ENCODE measurements at places on chromosomes 16 and 17.
A peak's percentile ranks its signal among the peaks of the same experiment; 100 is the strongest.

DNA sequence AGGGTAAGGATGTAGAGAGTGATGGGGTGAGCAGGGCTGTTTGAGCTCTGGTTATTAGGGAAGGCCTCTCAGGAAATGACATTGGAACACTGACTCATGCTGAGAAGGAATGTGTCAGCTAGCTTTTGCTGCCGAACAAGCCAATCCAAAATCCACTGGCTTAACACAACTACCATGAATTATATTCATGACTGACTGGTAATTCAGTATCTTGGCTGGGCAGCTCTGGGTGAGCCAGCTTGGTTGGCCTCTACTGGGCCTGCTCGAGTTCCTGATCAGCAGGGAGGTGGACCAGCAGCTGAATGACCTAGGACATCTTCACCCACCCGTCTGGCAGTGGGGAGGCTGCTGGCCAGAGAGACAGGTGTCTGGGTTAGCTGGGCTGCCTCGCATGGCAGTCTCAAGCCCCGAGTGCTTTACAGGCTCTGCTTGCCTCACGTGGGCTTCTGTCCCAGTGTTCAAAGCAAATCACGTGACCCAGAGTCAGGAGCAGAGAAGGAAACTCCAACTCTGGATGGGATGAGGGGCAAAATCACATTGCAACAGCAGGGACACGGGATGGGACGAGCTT is 209.4 kb downstream of the KATNIP start:
- no peak for DNase-seq

- DNase-seq, result no peak
Measured at GRCh38 chr17:77465358-77466041, 324.7 kb downstream of the SEC14L1 start.

GRCh38 chr17:7011942-7012254 is 526 bp upstream of the RNASEK start:
- DNase-seq, result no peak

DNA sequence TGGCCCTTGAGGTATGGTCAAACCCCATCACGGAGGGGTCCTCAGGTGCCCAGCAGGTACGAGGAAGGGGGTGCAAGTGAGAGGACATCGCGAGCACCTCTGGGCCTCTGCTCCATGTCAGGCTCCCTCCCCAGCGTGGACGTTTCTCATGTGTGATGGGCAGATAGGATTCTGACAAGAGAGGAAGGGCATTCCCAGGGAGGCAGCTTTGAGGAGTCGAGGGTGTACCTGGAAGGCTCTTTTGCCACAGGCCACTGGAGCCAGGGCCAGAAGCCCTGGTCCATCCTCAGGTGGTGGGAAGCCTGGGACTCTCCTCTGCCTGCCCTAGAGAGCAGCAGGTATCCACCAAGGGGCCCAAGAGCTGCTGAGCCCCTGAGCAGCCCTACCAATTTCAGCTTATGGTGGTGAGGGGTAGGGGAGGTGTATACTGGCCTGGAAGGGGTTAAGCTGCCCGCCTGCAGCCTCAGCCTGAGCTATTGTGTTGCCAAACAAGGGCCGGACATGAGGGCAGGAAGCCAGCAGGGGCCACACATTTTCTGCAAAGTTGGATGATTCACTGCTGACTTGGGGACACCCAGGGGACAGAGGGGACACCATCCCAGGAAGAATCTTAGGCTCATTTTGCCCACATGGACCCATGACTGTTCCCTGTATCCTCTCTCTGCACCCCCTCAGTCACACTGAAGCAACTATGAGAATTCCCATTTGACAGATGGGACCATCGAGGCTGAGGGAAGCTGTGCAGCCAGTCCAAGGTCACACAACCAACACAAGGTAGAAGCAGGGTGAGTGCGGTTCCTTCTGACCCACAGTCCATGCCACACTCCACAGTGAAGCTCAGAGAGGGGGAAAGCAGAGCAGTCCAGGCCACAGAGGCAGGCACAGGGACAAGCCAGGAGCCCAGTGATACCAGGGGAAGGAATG is 1.7 kb downstream of the CDH5 start:
- no peak for DNase-seq

DNA sequence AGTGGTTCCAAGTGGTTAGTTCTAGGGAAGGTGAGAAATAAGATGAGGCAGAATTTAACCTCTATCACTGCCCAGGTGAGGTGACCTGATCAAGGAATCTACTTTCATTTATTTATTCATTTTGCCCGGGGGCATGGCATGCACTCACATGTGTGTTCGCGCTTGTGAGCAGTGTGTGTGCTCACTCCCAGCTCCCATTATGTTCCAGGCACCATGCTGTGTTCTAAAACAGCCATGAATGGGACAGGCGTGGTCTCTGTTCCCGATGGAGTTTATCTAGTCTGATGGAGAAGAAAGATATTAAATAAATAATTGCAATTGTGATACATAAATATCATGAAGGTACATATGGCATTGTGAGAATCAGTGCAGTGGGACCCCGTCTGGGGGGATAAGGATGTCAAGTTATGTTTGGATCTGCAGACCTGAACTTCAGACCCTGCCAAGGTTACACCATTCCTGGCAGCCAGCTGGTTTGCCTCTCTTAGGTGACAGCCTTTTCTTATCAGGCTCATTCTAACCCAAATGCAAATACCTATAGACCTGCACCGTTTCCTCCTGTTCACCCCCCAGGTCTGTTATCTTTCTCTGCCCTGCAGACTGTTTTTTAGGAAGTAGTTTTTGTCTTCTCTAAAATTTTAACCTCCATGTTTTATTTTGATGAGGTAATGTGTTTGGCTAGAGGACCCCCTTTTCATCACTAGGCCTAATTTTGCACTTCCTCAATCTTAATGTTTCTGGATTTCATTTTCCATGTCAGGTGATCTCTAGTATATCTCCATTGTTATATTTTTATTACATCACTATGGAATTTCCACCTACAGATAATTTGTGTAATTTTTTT is 11.8 kb downstream of the CYB5B start:
- no peak for DNase-seq

DNA sequence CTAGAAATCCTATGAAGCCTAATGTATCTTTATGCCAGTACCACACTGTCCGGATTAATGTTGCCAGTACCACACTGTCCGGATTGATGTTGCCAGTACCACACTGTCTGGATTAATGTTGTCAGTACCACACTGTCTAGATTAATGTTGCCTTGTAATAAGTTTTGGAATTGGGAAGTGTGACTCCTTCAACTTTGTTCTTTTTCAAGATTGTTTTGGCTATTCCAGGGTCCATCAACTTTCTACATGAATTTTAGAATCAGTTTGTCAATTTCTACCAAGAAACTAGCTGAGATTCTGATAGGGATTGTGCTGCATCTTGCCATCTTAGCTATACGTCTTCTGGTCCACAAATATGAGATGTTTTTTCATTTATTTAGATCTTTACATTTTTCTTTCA is 68.7 kb downstream of the TBX4 start:
- no peak for DNase-seq

DNA sequence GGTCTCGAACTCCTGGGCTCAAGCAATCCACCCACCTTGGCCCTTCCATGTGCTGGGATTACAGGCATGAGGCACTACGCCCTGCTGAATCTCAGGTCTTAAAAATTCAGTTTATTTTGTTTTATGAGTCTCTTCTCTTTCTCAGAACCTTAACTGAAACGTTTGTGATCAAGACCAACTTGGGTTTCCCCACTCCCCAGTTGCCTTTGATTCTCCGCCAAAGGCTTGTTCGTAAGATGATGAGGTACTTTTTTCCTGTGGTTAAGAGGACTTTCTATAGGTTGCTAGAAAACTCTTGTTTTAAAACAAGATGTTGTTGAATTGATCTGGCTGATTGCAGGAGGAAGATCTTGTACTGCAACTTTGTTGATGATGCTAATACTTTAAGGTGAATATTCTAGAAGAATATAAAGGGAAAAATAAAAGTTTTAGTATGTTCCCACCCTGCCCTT is 11.7 kb downstream of the ABCC1 start:
- DNase-seq, result no peak

DNA sequence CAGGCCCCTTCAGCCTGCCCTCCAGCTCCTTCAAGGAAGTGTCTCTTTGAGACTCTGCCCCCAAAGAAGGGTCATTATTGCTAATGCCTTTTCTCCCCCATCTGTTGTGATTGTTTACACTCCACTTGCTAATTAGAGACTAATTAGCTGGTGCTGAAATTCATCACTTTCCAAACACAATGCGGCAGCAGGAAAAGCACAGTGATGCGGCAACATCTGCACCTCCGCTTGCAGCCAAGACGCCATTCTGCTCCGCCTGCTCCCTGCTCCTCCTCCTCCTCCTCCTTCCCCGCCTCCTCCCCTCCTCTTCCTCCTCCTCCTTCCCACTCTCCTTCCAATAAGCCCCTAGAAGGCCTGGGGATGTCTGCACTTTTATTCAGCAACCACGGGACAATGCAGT is 110.5 kb downstream of the SDK2 start:
- DNase-seq, result no peak

DNA sequence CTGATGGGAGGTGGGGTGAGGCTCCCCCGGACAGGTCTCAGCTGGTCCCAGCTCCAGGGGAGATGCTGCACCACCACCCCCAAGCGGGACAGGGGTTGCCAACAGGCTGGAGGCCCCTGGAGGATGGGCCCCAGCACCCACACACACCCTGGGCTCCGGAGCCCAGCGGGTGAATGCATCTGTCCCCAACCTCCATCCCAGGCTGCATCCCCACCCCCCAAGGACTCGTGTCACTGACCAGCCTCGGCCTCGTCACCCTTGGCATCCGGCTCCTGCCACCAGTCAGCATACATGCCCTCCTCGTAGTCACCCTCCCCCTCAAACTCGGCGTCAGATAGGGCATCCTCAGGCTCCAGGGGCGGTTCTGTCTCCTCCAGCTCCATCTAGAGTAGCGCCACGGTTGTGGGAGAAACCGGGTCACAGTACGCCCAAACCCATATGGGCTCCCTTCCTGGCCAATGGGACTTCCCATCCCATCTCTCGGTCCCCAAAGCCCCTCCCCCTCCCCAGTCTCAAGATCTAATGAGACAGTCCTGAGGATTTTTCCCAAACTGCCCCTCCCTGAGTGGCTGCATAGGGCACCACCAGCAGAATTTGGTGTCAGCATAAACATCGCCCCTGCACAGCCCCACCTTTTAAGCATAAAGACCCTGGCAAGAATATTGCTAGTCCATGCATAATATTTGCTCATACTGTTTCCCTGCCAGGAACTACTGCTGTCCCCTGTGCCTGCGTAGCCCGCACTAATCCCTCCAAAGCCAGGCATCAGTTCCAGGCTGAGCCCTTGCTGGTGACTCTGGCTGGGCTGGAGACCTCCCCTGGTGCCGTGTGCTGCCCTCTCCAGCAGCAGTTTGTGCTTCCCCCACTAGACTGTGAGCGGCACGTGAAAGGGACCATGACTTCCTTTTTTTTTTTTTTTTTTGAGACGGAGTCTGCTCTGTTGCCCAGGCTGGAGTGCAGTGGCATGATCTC is 8.4 kb downstream of the P3H4 start:
- no peak for DNase-seq

- no peak for DNase-seq
Measured at GRCh38 chr16:23929856-23930255, 94.1 kb downstream of the PRKCB start.

DNA sequence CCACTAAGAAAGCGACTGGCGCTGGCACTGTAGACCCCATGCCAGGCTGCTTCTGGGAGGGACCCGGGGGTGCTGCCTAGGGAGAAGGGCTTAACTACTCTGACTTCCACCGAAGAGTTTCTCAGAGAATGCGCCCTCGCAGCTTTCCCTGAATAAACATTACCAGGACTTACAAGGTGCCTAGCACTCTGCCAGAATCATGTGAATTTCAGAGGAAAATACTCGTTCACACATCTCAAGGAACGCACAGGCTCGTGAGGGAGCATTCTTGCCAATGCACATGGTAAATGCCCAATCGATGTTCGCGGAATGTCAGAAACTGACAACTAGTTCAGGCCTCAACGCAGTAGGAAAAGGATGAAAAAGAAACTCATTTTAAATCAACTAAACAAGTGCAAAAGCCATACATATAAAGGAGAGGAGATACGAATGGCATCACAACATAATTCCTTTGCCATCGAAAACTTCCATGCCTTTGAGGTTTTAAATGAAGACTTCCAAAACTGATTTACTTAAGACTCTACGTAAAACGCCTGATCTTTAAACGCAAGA is 999 bp downstream of the CMC2 start:
- no peak for DNase-seq

DNA sequence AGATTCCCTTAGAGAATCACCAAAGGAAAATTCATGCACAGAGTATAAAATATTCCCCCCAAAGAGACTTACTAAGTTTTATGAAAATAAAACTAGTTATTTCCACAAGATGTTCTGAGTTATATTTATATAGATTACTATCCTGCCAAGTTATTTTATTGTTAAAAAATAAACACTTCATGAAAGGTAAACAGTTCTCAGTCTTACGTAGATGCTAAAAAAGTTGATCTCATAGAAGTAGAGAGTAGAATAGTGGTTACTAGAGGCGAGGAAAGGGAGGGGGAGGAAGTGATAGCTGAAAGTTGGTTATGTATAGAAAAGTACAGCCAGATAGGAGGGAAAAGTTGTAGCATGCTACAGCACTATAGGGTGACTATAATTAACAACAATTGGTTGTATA is 65.2 kb downstream of the USP32 start:
- DNase-seq, result no peak

- DNase-seq, result no peak
Measured at GRCh38 chr16:27381974-27382855, 19.8 kb upstream of the IL21R start.

- DNase-seq, result peak; percentile 64
Measured at GRCh38 chr17:77002103-77003045, 134.2 kb downstream of the MGAT5B start.

- DNase-seq, result no peak
Measured at GRCh38 chr16:27740496-27741201, 190.7 kb downstream of the KATNIP start.

DNA sequence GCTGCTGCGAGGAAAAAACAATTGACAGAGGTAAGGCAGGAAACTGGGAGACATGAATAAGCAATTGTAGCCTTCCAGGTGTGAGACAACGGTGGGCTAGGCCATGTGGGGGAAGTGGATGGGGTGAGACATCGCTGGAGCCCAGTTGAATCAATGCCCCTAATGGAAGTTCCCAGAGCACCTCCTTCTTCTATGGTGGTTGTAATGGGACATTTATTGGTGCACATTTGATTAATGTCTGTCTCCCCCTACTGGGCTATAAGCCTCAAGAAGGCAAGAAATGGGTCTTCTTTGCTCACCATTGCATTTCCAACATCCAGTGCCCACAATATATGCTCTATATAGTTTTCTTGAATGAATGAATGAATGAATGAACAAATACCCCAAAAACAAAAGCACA is 22.7 kb upstream of the CD300E start:
- peak; percentile 12 for DNase-seq

GRCh38 chr17:77836557-77837041 is 121.9 kb upstream of the TNRC6C start:
- no peak for DNase-seq

DNA sequence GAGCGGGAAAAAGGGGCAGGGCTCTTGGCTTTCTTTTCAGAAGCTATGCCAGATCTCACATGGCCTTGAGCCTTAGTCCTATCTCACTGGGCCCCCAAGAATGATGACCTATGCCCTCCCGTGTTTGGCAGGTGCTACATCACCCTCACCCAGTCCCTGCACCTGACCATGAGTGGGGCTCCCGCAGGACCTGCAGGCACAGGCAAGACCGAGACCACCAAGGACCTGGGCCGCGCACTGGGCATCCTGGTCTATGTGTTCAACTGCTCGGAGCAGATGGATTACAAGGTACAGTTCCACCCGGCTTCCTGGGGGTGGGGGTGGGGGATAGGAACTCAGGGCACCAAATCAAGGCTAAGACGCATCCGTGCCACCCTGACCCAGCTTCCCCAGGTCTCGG is 120.9 kb downstream of the DNAH9 start:
- DNase-seq, result no peak

Measured in Panc1 (cell line).